ENCODE measurements at places on chromosomes 16 and 17.

GRCh38 chr16:68768175-68768574, 31.1 kb downstream of the CDH1 start:
- no peak for DNase-seq

DNA sequence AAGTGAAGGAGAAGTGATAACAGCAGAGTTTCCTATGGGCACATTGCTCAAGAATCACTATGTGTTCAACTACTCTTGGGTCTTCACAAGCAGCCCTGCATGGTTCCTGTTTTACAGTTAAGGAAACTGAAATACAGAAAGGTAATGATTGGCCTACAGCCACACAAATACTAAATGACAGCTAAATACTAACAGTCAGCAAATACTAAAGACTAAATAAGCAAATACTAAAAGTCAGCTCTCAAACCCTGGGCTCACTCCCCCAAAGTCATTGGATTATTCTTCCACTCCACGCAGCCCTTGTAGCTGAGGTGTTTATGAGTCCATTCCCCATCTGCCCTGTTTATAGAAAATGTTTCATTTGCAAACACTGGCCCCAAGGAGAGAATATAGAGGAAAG, 372.7 kb upstream of the CDH11 start:
- no peak for DNase-seq

DNA sequence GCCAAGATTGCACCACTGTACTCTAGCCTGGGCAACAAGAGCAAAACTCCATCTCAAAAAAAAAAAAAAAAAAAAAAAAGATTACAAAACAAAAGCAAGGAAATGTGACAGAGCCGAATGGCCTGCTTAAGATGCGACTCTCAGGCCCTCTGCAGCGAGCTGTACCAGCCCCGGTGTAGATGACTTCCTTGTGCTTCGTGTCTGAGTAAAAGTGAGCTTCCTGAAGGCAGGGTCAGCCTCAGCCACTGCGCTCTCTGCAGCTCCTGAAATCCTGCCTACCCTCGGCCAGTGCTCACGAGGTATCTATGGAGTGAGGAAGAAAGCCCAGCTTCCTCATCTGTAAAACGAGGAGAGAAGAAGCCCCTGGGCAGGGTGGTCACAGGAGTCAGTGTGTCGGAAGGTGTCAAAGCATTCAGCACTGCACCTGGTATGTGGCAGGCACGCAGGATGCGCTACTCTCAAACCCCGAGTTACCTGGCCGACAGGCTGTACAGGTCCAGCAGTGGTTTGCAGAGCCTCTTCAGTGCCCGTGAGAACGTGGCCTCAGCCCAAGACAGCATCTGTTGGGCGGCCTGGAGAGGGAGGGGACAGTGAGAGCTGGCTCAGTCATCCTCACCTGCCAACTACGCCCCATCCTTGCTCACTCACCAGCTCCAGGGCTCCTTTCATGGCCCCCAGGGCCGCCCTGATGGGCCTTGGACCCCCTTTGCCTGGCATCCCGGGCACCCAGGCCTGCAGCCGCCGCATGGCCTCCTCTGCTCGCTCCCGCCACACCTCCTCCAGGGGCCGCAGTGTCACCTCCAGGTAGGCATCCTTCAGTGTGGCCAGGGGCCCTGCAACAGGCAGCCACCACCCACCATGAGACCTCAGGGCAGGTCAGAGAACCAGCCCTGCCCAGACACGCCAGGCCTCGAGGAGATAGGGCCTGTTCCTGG, 44.6 kb downstream of the RMI2 start:
- DNase-seq, result no peak

DNA sequence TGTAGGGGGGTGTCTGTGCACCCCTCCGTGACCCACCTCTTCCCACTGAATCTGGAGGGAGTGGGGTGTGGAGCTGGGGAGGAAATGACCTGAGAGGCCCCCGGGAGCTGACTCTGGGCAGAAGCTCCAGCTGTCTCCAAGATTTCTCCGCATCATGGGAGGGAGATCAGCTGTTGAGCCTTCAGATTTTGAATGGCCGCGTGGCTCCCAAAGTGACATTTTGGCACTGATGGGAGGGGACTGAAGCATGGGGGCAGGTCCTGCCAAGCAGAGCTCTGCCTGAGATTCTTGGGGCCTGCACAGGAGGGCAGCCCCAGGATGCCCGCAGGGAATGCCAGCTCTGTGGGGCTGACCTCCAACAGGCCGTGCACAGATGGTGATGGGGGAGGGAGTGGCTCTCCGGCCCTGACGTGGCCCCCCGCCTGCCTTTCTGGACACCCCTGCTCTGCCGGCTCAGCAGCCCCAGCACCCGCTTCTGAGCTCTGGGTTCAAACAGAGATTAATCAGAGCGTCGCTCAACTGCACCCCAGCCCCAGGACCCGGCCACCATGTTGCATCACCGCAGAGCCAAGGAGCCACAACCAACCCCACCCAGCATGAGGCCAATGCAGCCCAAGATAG, 25.3 kb upstream of the UBE2I start:
- no peak for DNase-seq

DNA sequence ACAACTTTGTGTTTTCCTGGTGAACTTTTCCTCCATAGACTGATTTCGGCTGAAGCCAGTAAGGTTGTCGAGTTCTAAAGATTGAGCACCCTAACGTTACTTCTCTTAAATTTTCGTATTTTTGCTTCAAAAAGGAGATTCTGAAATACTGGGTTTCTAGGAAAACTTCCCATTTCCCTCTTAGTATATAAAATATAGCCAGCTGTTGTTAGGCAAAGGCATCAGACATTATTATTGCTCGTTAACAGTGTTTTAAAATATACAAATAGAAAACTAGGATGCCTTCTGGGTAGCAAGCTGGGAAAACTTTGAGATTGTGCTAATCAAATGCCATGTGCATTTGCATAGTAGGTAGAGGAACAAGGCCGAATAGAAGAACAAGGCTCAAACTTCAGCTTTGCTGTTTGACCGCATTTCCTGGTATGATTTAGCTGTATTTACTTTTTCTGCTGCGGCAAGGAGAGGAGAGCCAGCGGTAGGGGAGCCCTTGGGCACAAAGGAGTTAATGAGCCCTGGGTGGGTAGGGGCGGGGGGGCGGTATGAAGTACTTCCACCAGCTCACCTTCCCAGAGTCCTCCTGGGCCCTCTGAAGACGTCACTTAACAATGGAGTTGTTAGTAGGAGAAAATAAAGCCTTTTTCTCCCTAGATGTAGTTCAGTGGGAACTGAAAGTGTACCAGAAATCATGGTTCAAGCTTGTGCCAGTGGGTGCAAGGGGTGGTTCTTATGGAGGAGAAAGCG, 151.9 kb downstream of the MSI2 start:
- DNase-seq, result no peak
